Umbilical cord (tissue), 2 donors: ENCODE measurements at places on chromosomes 7 and 10. TPM values are rescaled to one million over a fixed set of nuclear protein-coding genes. Genes with fewer than 3 reads are reported as not detected.

The PLXDC2 gene
- 25.3 TPM for total RNA-seq

The PNLIPRP2 gene
- not detected for total RNA-seq

The ADCYAP1R1 gene
- 0.48 TPM for total RNA-seq

The IFIT3 gene
- 16.1 TPM for total RNA-seq

The LRRD1 gene
- total RNA-seq: 4.1 TPM

The ASZ1 gene
- total RNA-seq: 4.8 TPM

The SAMD9L gene
- total RNA-seq: 20.0 TPM
